ENCODE measurements at places on chromosomes 1 and 21.
A peak's percentile ranks its signal among the peaks of the same experiment; 100 is the strongest.

DNA sequence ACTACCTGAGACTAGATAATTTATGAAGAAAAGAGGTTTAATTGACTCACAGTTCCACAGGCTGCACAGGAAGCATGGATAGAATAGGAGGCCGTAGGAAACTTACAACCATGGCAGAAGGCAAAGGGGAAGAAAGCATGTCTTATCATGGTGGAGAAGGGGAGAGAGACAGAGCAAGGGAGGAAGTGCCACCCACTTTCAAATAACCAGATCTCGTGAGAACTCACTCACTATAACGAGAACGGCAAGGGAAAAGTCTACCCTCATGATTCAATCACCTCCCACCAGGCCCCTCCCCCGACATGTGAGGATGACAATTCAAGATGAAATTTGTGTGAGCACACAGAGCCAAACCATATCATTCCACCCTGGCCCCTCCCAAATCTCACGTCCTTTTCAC lies 4.7 kb upstream of the C21orf91 start:
- no peak for DNase-seq

DNA sequence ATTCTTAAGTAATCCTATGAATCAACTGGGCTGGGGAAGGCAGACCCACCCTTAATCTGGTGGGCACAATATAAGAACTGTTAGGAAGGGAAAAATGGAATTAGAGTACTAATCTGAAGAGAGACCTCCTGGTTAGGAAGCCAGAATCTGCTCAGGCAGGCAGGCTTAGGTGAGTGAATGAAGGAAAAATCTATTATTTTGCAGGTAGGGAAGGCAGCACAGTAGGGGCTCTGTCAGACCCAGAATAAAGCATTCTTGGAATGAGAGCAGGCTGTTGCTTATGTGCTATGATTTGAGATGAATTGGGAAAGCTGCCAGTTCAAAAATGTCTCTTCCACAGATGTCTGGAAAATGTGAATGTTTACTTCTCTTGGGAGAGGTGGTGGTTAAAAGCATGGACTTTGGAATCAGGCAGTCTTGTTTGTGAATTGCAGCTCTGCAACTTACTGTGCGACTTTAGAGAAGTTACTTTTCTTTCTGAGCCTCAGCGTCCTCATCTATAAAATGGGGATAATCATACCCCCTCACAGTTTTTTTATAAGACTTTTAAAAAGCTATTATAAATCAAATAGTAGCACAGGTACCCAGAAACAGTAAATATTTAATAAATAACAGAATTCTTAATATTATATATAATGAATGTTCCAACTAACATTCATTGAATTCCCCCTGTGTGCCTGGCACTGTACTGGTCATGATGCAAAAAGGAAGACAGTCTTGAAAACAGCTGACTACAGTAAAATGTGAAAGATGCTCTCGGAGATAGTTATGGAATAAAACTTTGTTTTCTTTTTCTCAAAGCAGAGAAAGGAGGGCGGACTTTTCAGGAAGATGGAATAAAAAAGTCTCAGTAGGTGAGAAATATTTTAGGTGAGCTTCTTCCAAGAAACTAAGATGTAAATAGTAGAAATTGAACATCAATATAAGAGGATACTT lies 15.3 kb upstream of the ZNF644 start:
- DNase-seq = no peak

DNA sequence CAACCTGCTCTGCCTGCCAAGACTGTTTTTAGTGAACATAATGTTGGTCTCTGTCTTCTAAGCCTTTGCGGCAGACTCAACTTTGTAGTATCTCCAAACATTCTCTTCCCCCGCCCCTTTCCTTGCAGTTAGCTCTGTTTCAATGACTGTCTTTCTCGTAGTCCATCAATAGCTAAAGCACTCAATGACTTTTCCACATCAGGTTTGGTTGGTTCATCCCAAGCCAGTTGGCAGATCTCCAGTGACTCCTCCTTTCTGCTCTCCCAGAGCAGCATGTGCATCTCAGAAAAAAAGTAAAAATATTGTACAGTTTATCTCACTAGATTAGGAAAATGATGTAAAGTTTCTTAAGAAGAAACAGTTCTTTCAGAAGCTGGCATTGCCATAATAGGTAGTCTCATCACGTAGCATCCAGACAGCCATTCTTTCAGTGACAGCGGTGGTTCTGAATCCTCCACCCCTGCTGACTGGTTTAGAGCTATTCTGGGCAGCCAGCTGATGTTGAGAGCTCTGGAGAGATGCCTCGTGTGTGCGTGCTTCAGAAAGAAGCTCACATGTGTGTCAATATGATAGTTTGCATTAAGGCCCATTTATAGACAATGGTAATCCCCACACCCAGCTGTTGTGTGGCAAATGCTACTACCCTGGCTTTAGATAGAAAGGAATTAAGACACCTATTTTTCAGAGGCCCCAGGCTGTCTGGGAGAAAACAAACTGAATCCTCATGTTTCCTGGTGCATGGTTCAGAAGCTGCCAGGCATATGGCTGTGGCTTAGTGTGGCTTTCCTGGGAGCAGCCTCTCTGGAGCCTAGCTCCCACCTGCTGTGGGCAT lies 53.2 kb downstream of the CNN3 start:
- DNase-seq = peak; percentile 97

DNA sequence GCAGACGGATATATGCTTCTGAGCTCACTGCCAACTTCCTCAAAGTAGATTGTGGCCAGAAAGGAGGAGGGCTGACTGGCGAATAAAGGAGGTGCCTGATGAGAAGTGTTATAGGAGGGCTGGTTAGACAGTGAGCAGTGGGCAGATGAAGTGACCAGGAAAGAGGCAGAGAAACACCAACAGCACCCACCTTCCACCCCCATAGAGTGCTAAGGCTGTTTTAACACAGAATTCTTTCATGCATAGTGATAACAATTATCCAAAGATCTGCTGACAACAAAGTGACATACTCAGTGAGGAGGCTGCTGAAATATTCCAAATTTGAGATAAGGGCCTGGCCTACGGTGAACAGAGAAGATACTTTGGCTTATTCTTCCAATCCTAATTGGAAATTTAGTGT lies 21.2 kb upstream of the MTR start:
- no peak for DNase-seq

DNA sequence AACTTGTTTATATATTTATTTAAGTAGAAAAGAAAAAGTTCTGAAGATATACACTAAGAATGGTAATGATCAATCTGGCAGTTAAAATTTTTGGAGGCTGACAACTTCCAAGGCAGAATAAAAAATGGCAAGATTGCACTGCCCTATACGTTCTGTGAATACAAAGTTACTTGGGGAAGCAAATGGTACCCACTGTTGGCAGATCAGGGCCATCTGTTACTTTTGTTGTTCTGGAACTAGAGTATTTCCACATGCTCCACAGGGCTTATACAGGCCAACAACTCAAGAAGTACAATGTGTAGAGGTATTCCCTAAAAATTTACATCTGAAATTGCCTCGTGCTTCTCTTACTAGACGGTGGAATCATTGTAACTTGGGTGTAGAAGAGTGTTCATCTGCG lies 53.2 kb downstream of the AHCTF1 start:
- peak; percentile 10 for DNase-seq

DNA sequence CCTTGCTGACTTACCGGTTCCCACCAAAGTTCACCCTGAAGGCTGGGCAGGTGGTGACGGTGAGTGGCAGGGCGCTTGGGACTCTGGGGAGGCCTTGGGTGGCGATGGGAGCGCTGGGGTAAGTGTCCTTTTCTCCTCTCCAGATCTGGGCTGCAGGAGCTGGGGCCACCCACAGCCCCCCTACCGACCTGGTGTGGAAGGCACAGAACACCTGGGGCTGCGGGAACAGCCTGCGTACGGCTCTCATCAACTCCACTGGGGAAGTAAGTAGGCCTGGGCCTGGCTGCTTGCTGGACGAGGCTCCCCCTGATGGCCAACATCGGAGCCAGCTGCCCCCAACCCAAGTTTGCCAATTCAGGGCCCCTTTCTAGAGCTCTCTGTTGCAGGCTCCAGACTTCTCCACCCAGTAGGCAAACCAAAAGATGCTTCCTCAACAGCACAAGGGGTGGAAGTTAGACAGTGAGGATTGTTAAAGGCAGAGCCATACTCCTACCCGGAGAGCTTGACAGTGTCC lies 16.4 kb upstream of the SEMA4A start:
- DNase-seq = no peak

GRCh38 chr1:32666901-32667566 lies 16.0 kb downstream of the RBBP4 start:
- DNase-seq = no peak

DNA sequence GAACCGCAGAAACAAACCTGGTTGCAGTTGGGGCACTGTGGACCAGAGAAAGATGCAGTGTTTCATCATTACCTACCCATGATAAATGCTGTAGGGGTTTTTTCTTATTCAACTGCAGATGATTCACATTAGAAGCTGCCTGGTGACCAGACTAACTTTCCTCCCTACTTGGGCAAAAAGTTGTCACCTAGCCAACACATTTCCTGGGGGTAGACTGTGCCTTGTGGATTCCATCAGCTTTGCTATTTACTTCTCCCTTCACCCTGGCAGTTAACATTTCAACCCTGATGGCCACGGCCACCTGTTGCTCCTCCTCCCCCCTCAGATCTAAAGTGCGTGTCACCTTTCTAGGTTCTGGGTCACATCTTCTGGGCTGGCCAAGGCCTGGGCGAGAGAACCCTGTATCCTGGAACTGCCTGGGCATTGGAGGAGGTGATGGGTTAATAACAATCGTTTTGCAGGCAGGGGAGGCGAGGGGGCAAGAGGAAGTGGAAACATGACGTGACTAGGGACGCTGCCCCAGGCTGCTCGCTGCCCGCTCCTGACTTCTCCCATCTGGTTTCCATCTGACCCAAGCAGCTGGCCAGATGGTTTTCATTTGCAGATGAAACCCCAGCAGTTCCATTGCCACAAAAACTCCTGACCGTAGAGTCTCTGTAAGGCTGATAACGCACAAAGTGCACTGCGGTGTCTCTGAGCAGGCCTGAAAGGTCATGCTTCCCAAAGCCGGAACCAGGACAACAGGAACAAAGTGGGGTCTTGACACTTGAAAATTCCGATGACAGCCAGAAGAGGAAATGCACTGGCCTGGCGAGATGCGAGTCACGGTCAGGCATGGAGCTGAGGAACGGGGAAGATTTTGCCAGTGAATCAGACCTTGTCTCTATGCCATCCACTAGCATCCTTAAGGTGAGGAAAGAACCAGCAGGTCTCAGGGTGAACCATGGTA lies 36.6 kb downstream of the CAPZB start:
- no peak for DNase-seq

- DNase-seq = no peak
Observed at GRCh38 chr1:81804312-81804711, 3.6 kb downstream of the ADGRL2 start.

DNA sequence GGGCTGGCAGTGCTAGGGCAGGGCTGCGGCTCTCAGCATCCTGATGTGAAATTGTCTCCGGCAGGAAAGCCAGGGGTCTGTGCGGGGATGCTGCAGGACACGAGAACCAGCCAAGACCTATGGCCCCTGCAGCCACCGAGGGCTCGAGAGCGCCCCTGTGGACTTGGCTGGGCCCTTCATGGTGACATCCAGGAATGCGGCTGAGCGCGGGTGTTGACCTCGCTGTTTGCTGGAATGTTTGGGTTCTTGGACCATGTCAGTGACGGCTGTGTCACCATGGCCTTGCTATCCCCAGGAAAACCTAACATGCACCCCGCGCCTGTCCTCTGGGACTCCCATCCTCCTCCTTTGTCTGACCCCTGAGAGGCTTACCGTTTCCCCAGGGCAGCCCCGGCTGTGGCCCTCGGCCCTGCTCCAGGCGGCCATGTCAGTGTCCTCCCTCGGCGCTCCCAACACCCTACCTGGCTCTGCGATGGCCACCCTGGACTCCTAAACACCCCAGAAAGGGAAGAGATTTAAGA lies 14.3 kb upstream of the C1orf174 start:
- no peak for DNase-seq

DNA sequence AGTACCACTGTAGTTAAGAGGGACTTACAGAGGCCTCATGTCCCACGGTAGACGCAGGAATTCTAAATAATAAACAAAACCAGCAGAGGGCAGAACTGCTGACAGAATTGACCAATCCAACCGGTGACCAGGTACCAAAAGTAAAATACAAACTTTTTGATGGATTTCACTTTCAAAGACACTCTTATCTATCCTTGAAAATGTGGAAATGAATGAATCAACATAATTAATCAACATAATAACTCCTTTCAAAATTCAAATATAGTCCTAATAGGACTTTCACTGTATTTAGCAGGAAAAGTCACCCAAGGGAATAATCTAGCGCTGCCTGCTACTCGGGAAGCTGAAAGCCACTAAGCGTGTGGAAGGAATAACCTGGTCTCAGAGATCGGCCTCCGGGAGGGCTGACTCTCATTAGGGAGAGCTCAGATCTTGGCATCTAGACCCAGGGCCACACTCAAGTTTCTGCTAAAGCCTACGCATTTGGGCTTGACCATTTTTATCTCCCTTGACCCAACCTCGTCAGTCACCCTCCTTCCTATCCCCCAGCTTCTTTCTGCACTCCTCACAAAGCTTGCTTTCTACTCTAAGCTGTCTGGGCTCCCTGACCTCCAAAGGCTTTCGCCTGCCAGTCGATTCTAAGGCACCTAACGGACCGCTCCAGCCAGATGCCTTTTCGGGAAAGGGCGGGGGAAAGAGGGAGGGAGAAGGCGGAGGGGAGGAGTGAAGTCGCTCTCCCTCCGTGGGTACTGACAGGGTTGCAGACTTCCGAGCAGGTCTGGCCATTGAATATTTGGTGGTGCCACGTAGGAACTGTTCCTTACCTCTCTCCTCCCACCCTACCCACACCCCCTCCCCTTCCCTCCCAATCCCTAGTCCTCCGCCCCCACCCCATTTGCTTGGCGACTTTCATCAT lies 1.6 kb downstream of the COL11A1 start:
- DNase-seq = peak; percentile 77

GRCh38 chr21:33901412-33902288 lies 14.0 kb downstream of the ATP5PO start:
- peak; percentile 76 for DNase-seq

DNA sequence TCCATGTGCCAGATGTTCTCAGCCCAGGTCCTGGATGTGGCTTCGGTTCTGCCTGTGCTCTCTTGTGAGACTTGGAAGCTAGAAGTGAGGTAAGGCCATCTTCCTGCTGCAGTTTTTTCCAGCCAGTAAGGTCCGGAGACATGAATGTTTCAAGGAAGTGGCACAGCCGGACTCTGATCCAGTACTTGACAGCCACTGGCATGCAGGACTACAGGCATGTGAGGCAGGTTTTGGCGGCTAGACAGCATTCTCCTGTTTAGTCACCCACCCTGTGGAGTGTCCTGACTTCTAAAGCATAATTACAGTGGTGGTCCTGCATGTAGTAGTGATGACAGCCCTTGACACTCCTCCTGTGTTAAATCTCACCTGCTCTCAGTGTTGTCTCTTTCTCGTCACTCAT lies 72.3 kb downstream of the TNFSF4 start:
- no peak for DNase-seq

- DNase-seq = no peak
Observed at GRCh38 chr1:64745181-64745985, 508 bp downstream of the RAVER2 start.

- no peak for DNase-seq
Observed at GRCh38 chr21:34042735-34043134, 30.6 kb upstream of the MRPS6 start.

GRCh38 chr1:231078250-231078649 lies 38.2 kb upstream of the FAM89A start:
- no peak for DNase-seq

GRCh38 chr1:109483672-109484518 lies at the start of gene ATXN7L2:
TSS of gene ATXN7L2 (plus strand) at chr1:109483905. CDS start at chr1:109483954, 49 bp downstream.
- DNase-seq = peak; percentile 91

GRCh38 chr1:118988186-118989005 lies at the start of gene TBX15:
TSS of gene TBX15 (minus strand) at chr1:118988343. CDS start at chr1:118987795, 548 bp downstream.
- DNase-seq = no peak
